ENCODE measurements at places on chromosomes 7 and 10.
A peak's percentile ranks its signal among the peaks of the same experiment; 100 is the strongest.

GRCh38 chr10:57049096-57049495 lies 688.0 kb upstream of the ZWINT start:
- no peaks in the 10 kb centered on the region for H3K36me3 ChIP-seq
- DNase-seq = no peak
- no peak overlapping the region for H3K27ac ChIP-seq
- no peak overlapping the region for H3K4me3 ChIP-seq

GRCh38 chr7:71017602-71018001 lies 114.3 kb upstream of the GALNT17 start:
- H3K4me1 ChIP-seq = no peaks in the 10 kb centered on the region
- H3K27ac ChIP-seq = no peak overlapping the region
- H3K4me3 ChIP-seq = no peak overlapping the region
- H3K27me3 ChIP-seq = no peaks in the 10 kb centered on the region

- peaks cover 4% of the 10 kb centered on the region for H3K4me1 ChIP-seq
- H3K4me3 ChIP-seq = no peak overlapping the region
- DNase-seq = no peak
- H3K27me3 ChIP-seq = peaks cover 27% of the 10 kb centered on the region
- no peaks in the 10 kb centered on the region for H3K36me3 ChIP-seq
Observed at GRCh38 chr7:116851175-116851574, 11.2 kb upstream of the CAPZA2 start.

DNA sequence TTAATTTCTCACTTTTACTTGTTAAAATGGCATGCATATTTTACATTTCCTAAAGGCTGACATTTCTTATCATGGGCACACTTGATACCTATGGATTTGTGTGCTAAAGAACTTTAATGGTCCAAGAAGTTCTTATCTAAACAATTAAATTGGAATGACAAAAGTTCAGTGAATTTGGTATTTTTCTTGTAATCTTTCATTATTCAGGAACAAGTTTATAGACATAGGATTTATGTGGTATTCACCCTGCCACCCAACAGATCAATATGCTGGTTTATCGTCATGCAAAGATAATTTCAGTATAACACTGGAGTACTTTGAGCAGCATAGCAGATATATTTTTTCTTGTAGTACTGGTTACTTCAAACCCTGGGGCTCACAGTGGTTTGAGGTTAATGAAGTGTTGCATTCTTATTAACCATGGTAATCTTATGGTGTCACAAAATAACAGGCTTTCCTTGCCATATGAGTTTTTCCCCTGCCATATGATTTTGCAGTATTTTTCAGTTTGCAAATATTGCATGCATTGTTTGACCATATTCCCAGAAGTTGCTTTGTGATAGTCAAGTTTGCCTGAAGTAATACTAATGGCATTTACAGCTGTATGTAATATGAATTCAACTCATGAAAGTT lies 148.8 kb downstream of the PPP1R9A start:
- no peaks in the 10 kb centered on the region for H3K27me3 ChIP-seq
- DNase-seq = no peak
- no peaks in the 10 kb centered on the region for H3K36me3 ChIP-seq
- H3K4me3 ChIP-seq = no peak overlapping the region
- H3K4me1 ChIP-seq = no peaks in the 10 kb centered on the region
- H3K27ac ChIP-seq = no peak overlapping the region

GRCh38 chr7:77791336-77791735 lies 6.9 kb downstream of the TMEM60 start:
- no peak for DNase-seq
- no peaks in the 10 kb centered on the region for H3K27me3 ChIP-seq
- peaks cover 23% of the 10 kb centered on the region for H3K36me3 ChIP-seq
- no peak overlapping the region for H3K4me3 ChIP-seq

- H3K4me3 ChIP-seq = no peak overlapping the region
- no peaks in the 10 kb centered on the region for H3K27me3 ChIP-seq
- H3K27ac ChIP-seq = no peak overlapping the region
- DNase-seq = no peak
Observed at GRCh38 chr10:100395626-100396025, 48.6 kb downstream of the SCD start.

GRCh38 chr10:72082856-72083789 lies 5.2 kb downstream of the SPOCK2 start:
- peaks cover 62% of the 10 kb centered on the region for H3K36me3 ChIP-seq
- no peaks in the 10 kb centered on the region for H3K27me3 ChIP-seq
- H3K4me1 ChIP-seq = peaks cover 83% of the 10 kb centered on the region
- peak overlapping the region; percentile 87 for H3K4me3 ChIP-seq
